Choroid plexus epithelial cell (primary cell): ENCODE measurements at places on chromosomes 3 and 15.
A peak's percentile ranks its signal among the peaks of the same experiment; 100 is the strongest.

DNA sequence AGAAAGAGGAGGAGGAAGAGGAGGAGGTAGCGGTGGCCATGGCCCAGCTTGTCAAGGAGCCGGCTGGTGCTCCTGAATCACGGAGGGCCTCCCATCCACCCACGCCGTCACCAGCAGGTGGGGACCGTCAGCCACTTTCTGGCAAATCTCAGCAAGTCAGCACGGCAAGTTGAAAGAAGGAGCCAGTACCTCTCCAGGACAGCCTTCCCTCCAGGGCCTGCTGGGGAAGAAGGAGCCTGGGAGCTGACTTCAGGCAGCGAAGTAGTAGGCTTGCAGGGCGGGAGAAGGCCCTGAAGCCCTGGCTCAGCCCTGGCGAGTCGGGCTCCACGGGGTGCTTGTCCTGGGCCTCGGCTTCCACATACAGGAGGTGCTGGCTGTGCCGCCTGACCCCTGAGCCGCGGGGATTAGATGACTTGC, 99.2 kb upstream of the TRPM1 start:
- DNase-seq, result peak; percentile 84

DNA sequence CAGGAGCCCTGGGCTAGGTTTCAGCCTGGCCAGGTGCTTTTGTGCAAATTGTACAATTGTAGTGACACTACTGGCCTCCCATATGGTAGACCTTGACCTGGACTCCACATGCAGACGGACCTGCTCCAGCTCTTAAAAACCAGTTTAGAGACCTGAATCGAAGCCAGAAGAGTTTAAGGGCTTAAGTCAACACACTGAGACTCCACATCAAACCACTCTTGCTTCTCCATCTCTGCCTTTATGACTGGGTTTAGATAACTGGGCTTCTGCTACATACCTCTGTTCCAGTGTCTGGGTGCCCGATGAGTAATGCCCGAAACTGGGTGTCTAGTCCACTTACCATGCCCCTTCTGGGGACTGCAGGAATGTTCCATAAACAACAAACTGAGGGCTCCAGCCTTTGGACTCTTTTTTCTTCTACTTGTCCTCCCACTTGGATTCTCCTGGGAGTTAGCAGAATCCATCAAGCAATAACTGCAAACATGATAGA, 32.8 kb downstream of the TMEM212 start:
- peak; percentile 68 for DNase-seq

DNA sequence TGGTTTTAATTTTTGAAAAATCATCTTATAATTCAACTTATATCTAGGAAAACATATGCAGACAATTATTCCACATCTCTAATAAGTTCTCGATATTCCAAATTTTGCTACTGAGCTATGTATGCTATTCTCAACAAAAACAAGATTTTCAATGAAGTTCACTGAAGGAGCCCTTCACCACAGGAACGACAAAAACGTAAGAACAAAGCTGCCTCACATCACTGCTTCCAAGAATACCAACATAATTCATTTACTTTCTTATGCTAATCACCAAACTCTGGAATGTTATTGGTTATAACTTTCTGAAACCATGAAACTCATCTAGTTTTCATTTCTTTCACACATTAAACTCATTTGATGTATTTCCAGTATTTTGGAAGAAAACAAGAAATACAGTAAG, 49.7 kb downstream of the GNB4 start:
- DNase-seq, result peak; percentile 17

GRCh38 chr15:101024706-101025500, 105.7 kb downstream of the LRRK1 start:
- no peak for DNase-seq

DNA sequence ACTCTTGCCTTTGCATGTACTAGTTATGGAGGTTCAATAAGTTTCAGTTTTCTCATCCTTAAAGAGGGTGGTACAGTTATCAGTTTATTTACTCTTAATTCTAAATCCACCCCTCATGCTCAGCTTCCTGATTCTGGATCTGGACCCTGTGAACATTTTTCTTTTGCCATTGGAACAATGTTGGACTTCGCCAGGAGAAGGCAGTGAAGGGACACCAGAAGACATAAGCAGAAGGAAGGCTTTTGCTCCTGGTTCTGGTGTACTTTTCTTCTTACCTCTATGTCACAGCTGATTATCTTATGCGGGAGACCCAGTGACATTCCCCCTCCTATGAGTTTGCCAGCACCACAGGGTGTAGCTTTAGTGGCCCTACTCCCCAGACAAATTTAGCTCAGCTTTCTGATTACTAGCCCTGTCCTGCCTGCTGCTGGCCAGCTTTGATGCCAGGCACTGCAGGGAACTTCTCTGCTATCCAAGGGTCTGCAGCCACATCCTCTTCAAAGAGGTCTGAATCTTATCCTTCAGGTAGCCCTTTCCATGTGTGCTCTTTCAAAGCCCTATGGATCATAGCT, 466.3 kb upstream of the EPHA3 start:
- DNase-seq, result peak; percentile 42

DNA sequence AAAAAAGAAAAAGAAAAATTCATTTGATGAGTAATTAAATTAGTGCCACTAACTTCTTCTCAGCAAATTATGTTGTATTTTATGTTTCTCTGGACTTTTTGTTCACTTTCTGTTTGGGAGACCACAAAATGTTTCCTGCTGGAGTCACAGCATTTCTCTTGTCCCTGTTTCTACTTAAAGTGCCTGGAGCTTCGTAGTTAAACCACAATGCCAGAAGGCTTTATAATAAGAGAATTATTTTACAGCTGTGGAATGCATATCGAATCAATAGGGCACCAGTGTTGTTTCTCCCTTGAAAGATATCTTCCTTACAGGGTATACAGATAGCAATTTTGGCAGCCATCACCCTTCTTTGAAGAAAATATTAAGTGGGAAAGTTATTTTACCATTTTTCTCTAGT, 3.2 kb downstream of the DTWD1 start:
- peak; percentile 46 for DNase-seq

- DNase-seq, result peak; percentile 77
Measured at GRCh38 chr15:89760303-89761008, 9.4 kb upstream of the MESP1 start.

DNA sequence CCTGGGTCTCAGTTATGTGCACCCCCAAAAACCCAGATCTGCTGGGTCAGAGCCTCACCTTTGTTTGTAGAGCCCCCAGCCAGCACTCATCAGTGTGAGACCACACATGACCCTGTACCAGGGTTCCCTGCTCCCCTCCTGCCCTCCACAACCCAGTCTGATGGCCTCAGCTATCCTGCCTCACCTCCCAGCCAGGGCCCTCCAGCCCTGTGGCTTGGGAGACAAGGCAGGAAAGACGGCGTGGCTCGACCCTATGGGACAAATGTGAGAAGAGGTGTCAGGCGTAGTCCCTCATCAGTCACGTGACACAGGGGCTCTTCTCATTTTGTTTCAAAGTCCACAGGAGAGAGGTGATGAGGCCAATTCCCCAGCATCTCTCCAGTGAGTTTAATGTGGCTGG, 28.3 kb upstream of the PRR23E start:
- no peak for DNase-seq

DNA sequence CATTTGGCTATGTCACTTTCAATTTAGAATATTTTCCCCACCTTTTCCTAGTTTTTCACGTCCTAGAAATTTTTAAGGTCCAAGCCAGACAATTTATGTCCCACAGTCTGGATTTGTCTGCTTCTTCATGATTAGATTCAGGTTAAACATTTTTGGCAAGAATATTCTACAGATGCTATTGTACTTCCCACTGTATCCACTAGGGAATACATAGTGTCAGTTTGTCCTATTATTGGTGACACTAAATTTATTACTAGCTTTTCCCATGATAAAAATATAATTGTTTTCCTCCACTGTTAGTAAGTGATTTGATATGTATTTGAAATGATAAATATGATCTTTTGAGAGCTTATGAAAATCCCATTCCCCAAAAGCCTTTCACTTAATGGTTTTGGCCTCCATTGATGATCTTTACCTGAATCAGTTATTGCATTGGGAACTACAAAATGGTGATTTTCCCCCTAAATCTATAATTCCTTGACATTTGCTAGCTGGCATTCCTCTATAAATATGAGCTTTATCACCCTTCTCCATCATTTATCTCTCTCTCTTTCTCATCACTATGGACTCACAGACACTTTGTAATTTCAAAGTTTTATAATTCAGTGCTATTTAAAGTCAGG, 8.3 kb downstream of the ARL14 start:
- DNase-seq, result peak; percentile 28

DNA sequence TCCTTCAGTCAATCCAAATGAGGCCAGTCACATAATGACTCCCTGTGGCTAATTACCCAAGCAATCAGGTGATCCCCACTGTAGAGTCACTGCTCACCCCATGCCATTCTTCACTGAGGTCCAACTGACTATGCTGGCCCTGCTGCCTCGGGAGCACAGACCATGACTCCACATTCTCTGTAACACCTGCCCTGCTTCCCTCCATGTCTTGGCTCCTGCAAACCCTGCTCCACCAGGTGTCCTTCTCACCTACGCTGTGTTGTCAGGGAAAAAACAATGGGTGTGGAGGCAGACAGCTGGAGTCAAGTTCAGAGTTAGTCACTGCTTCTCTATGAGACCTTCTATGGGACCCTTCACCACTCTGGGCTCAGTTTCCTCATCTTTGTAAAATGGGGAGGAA, 6.1 kb upstream of the SFMBT1 start:
- no peak for DNase-seq

DNA sequence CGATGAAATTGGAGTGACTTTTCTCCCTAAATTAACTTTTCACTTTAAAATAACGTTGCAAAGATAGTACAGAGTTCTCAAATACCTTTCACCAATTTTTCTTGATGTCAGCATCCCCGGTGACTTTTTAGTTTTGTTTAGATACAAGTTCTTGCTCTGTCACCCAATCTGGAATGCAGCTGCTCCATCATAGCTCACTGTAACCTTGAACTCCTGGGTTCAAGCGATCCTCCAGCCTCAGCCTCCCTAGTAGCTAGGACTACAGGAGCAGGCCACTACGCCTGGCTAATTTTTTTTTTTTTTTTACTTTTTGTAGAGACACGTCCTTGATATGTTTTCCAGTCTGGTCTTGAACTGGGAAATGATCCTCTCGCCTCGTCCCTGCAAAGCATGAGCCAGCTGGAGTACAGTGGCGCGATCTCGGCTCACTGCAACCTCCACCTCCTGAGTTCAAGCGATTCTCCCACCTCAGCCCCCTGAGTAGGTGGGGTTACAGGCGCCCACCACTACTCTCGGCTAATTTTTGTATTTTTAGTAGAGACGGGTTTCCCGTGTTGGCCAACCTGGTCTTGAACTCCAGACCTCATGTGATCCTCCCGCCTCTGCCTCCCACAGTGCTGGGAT, 747 bp downstream of the NSUN3 start:
- peak; percentile 17 for DNase-seq

- DNase-seq, result no peak
Measured at GRCh38 chr3:43175541-43175940, 69.7 kb upstream of the POMGNT2 start.

- DNase-seq, result no peak
Measured at GRCh38 chr3:54563501-54564200, 364.2 kb downstream of the LRTM1 start.

GRCh38 chr3:10334042-10334441, 13.1 kb upstream of the SEC13 start:
- DNase-seq, result no peak

- DNase-seq, result no peak
Measured at GRCh38 chr15:65182538-65182937, 2.6 kb downstream of the CLPX start.

DNA sequence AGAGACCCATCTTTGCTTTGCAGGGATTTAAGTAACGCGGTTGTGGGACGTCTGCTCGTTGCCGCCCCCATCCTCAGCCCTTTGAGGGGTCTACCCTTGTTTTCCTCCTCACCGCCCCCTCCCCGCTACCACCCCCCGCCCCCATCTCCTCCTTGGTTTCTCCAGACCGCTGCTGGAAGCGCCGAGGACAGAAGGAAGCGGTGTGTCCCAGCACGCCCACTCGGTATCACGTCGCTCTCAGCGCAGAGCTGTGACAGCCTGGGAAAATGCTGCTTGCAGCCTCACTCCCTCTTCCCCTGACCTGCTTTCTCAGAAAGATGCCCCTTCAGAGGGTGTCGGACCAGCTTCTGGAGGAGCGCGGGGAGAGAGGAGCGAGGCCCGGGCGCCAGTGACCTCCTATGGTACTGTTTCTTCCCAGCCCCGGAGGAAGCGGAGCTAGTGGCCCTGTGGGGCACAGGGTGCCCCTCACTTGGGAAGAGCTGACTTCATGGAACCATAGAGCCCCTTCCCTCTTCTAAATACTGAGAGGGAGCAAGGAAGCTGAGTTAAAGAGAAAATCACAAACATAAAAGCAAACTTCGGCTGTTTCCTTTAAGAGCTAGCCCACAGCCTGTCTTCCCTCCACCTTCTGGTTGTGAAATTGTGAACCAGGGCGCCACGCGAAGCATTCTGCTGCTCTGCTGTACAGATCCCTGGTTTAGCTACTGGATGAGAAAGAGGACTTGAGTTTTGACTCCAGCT, 698 bp downstream of the IL1RAP start:
- peak; percentile 78 for DNase-seq

DNA sequence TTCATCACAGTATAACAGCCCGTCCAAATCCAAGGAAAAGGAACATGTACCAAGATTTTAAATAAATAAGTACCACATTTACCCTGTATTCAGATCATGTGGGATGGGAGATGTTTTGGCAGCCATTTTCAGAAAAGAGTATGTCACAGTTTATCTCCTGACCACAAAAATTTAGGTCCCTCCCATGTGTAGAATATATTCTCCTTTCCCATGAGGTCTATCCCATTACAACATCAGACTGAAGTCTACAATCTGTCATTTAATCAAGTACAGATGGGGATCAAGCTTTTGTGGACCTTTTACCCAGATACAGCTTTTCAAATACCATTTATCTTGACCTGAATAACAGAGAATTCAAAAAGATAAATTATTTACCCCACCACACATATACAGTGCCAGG, 444.5 kb downstream of the PLOD2 start:
- peak; percentile 59 for DNase-seq

DNA sequence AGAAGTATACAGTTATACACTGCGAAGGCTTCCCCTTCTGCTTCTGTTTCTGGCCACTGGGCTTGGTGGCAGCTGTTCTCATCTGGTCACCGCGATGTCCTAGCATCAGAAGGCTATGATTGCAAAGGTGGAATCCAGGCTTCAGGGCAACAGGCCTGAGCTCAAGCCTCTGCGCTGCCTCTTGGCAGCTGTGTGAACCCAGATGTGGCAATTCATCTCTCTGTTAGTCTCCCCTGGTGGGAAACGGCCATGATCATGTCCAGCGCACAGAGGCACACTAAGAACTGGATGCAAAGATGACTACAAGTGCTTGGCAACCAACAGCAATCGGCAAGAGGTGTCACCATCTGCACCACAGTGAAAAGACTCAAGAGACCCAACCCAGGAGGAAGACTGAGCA, 78.9 kb downstream of the PCSK6 start:
- no peak for DNase-seq

GRCh38 chr3:120435621-120436020, 15.2 kb downstream of the FSTL1 start:
- DNase-seq, result peak; percentile 48
